NCI-H226 (cell line): ENCODE measurements at places on chromosomes 11 and 22.

GRCh38 chr11:48013269-48013901 is 33.0 kb downstream of the PTPRJ start:
- peak; percentile 63 for DNase-seq

- peak; percentile 18 for DNase-seq
Observed at GRCh38 chr11:128294671-128295050, 292.7 kb downstream of the ETS1 start.

- DNase-seq: no peak
Observed at GRCh38 chr11:8285796-8286195, 22.1 kb upstream of the LMO1 start.

GRCh38 chr11:12110201-12110713 is at the start of gene MICAL2:
Gene MICAL2, plus strand, starts transcription at chr11:12110590. Its CDS starts 51,566 bp downstream, at chr11:12162156.
- DNase-seq: peak; percentile 94

- DNase-seq: no peak
Observed at GRCh38 chr11:11407763-11408084, 54.7 kb upstream of the CSNK2A3 start.

GRCh38 chr11:8747173-8747572 is 64.6 kb downstream of the RPL27A start:
- no peak for DNase-seq

DNA sequence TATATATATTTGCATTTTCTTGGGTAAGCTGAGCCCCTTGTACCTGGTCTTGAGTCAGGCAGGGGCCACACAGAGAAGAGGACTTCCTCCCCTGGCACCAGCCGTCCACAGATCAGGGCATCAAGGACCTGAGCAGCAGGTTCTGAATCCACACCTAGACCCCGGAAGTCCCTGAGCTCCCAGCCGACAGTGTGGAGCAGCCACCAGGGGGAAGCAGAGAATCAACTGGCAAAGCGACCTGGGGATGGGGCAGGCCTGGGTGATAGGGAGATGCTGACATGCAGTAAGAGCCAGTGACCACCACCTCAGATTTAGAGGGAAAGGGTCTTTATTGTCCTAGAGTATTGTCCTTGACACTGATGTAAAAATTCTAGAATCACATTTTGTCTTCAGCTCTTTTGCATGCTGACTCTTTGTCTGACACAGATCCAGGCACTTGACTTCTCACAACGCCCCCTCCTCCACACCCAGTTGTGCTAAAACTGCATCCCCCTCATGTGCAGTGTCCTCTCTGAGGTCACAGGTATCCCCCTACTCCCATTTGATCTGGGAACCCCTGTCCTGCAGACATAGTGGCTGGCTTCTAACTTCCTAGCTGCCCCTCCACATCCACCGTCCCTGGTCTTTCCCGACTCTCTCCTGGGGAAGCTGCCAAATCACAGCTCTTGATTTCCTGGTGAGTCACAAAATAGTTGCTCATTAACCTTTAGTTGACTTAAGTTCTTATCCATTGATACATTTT is 109.3 kb downstream of the GGTLC2 start:
- DNase-seq: no peak

- no peak for DNase-seq
Observed at GRCh38 chr11:15145615-15146014, 30.9 kb downstream of the INSC start.

- no peak for DNase-seq
Observed at GRCh38 chr22:47806894-47807293, 1044.4 kb downstream of the TBC1D22A start.

- DNase-seq: no peak
Observed at GRCh38 chr11:65042891-65043290, 1.9 kb downstream of the SAC3D1 start.

GRCh38 chr22:39706376-39707140 is 136.0 kb downstream of the CACNA1I start:
- no peak for DNase-seq

- peak; percentile 85 for DNase-seq
Observed at GRCh38 chr11:108008656-108009496, at the start of gene CUL5. Gene CUL5, plus strand, starts transcription at chr11:108008898. Its CDS starts 451 bp downstream, at chr11:108009349.

DNA sequence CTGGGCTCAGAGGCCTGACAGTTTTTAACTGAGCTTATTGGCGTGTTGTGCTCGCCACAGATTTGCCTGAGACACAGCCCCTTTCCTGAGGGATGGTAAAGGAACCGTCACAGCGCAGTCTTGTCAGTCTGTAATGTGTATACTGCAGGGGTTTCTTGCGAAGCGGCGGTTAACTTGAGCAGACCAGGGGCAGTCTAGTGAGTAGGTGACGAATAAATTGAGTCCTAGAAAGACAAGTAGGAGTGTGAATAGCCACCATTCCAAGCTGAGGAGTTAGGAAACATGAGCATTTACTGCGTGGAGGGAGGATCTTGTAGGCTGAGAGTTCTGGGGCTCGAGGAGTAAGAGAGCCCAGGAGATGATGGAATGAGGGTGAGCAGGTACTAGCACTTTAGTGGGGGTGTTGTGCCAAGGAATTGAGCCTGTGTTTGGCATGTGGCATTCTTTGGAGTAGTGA is 1.4 kb downstream of the MED15 start:
- DNase-seq: no peak

- DNase-seq: no peak
Observed at GRCh38 chr11:17428925-17429324, 40.5 kb upstream of the KCNJ11 start.
